ENCODE measurements at places on chromosomes 6 and 20.
A peak's percentile ranks its signal among the peaks of the same experiment; 100 is the strongest.

DNA sequence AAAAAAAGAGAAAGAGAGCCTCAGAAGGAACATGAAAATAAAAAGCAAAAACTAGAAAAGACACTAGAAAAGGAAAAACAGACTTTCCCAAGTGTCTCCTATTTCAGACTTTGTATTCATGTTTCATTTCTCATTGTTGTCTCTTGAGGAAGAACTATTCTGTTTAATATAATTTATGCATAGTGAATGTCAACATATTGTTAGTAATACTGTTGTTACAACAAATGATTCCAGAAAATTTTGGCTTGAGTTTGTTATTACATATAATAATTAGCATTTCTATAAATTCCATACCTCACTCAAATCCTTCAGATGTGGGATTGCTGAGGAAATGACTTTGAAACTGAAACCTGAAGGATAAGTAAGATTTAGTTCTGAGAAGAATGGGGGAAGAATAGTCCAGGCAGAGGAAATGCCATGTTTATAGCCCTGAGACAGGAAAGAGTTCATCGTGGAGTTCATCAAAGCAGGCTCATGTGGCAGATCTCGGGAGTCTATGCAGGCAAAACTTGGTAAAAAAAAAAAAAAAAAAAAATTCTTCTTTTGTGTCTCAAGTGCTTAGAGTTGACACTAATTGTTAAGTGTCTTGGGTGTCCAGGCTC lies 53.1 kb upstream of the EIF2S2 start:
- ATAC-seq: peak; percentile 70

- ATAC-seq: no peak
Measured at GRCh38 chr6:16358531-16359138, 120.2 kb downstream of the GMPR start.

DNA sequence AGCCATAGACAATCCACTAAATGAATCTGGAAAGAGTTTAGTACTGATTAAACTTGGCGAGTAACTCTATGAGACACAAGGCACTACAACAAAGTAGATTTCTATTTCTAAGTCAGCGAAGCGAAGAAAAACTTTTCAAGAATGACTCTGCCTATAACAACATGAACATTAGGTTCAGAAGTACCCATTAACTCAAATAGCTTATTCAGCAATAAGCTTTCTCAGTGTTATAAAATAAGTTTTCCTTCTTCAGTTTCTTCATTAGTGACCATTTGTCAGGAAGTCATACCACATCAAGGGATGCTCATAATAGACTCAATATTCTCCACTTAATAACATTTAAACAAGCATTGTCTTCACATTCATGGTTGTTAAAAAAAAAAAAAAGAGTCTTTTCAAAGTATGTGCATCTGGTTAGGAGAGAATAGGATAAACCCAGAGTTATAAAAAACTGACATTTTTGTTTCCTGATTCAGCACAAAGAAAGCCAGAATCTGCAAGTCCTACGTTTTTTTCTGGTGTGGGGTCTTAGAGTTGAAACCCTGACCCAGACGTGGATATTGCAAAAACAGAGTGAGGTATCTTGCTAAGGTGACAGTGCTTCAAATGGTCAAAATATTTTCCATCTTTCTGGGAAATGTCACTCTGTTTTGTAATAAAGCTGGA lies 148.2 kb upstream of the PREP start:
- ATAC-seq: peak; percentile 13

GRCh38 chr6:89679215-89680120 lies 40.9 kb upstream of the LYRM2 start:
- ATAC-seq: no peak

GRCh38 chr20:4087923-4088322 lies 72.6 kb upstream of the RNF24 start:
- no peak for ATAC-seq

GRCh38 chr6:3457710-3458602 lies 1.1 kb upstream of the SLC22A23 start:
- ATAC-seq: peak; percentile 37

DNA sequence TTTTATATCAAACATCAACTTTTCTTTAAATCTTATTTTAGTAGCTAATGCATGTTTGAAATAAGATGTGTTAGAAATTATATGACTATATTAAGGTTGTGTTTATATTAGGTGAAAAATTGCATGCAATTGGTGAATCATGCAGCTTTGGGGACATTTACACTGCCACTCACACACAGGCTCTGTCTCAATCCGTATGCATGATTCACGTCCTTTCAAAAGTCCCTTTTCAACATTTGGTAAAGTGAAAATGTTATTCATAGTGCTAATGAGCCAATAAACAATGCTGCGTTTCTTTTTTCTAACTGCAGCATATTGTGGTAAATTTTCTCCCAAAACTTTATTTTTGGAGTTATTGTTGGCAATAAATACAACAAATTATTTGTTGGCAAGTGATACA lies 198.0 kb downstream of the FUT9 start:
- ATAC-seq: no peak

GRCh38 chr6:110449541-110449895 lies 26.9 kb downstream of the SLC22A16 start:
- no peak for ATAC-seq

DNA sequence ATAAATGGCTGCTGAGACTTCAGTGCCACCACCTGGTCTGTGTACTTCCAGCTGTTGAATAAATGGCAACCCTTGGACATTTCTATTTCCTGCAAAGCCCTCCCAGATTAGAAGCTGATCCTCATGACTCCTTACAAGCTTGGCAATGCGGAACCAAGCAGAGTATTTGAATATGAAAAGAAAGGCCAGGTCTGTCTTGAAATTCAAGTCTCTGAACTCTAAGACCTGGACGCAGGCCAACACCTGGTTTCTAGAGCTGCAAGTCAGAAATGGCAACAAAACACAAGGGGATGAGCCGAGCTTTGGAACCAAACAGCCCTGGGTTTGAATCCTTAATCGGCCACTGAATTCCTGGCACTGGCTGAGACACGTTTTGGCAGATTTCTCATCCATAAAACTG lies 353.4 kb downstream of the PTPRT start:
- ATAC-seq: no peak

All from SK-N-SH treated with all-trans-retinoic acid at 6 μM for 48 hours (cell line).